GM18507 (cell line): ENCODE measurements at places on chromosomes 16 and 17.
A peak's percentile ranks its signal among the peaks of the same experiment; 100 is the strongest.

DNA sequence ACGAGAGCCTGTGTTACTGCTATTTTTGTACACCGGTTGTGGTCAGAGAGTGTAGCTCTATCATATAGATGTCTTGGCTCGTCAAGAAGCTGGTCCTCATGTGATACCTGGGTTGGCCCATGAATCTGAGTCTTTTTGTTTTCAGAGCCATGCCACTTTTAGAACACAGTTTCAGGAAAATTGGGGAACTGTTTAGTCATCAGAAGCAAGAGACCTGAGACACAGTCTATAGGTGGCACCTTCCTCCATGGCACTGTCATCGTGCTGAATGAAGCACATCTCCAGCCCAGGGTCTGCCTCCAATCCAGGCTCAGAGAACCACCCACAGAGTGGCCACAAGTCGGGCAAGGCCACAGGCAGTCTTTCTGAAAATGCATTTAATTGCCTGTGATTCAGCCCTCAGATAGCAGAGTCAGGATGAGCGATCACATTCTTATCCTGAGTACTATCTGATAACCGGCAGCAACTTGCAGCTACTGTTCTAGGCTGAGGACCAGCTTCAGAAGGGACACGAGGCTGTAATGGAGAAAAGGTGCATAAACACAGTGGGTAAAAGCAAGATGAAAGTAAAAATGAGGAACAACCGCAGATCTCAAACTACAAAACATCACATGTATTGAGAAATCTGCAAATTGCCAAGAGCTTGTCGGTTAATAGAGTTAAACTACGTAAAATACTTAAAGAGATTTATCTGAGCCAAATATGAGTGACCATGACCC lies 14.2 kb upstream of the HAPSTR1 start:
- no peak for DNase-seq

- no peak for DNase-seq
Observed at GRCh38 chr16:68406458-68407152, 41.7 kb downstream of the SMPD3 start.

- no peak for DNase-seq
Observed at GRCh38 chr17:6654841-6655731, 3.5 kb downstream of the C17orf100 start.

DNA sequence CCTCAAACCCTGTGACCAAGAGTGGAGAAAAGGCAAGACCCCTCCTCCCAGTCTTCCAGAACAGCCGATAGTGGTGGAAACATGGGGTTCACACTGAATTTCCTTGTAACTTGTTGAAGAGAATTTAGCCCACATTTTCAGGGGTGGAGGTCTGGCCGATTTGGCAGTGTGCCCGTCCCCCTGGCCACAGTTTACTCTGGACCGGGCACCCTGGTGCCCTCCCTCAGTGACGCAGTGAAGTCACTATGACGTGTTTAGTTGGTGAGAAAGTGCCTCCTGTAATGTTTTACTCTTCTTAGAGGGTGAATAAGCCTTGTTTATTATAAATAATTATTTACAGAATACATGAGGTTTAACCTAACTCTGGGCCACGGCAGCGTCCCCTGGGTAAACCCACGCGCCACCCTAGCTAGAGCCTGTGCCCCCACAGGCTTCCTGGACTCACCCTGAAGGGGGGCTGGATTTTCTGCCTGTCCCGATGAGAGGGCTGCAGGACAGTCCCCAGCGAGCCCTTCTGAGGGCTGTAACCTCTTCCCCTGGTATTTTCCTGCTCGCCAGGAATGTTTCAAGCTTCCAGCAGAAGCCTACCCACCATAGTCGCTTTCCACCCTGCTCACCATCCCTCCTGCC lies 316.9 kb downstream of the SEC14L1 start:
- no peak for DNase-seq

DNA sequence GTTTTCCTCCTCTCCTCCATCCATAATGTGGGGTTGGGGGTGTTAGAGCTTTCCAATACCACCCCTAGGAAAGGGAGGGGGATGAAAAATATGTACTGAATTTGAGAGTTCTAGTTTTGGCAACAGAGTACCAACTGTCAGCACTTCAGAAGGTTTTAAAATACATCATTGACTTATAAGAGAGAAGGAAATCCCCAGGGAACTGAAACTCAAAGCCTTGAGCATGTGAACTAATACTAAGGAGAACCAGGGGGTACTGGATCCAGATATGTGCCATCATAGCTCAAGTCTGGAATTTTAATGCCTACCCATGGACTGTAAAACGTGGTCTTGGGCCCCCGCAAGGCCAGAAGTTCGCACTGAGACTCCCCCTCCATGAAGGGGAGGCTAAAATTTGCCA lies 15.8 kb downstream of the CACNG5 start:
- DNase-seq = no peak

- peak; percentile 44 for DNase-seq
Observed at GRCh38 chr16:24036614-24037013, 200.8 kb downstream of the PRKCB start.

DNA sequence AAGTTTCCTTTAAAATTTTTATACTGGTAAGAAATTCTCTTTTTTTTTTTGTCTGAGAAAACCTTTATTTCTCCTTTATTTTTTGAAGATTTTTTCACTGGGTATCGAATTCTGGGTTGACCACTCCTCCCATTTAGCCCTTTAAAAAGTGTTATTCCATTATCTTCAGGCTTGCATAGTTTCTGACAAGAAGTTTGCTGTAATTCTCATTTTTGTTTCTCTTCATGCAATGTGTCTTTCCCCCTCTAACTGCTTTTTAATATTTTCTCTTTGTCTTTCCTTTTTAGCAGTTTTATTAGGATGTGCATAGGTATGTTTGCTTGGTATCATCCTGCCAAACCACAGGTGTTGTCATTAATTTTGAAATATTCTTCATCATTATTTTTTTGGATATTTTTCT lies 67.7 kb upstream of the GOT2 start:
- DNase-seq = no peak

- DNase-seq = no peak
Observed at GRCh38 chr17:82582213-82582612, 62.7 kb downstream of the FOXK2 start.

DNA sequence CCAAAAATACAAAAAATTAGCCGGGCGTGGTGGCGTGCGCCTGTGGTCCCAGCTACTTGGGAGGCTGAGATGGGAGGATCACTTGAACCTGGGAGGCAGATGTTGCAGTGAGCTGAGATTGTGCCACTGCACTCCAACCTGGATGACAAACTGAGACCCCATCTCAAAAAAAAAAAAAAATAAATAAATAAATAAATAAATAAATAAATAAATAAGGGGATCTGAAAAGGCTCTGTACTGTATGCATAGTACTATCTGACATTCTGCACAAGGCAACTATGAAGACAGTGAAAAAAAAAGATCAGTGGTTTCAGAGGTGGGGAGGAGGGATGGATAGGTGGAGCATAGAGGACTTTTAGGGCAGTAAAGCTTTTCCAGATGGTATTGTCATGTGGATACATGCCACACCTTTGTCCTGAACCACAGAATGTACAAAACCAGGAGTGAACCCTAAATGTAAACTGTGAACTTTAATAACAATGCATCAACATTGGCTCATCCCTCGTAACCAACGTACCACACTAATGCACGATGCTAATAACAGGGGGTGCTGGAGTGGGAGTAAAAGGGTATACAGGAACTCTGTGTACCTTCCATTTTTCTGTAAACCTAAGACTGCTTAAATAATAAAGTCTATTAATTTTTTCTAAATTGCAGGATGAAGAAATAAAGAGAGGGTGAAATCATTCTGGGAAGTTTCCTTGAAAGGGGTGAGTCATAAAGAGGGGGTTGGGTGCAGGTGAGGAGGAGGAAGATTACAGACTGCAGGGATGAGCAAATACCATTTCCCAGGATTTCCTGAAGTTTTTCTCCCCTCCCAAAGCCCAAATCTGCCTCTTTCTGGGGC lies 155.8 kb upstream of the SDK2 start:
- no peak for DNase-seq

DNA sequence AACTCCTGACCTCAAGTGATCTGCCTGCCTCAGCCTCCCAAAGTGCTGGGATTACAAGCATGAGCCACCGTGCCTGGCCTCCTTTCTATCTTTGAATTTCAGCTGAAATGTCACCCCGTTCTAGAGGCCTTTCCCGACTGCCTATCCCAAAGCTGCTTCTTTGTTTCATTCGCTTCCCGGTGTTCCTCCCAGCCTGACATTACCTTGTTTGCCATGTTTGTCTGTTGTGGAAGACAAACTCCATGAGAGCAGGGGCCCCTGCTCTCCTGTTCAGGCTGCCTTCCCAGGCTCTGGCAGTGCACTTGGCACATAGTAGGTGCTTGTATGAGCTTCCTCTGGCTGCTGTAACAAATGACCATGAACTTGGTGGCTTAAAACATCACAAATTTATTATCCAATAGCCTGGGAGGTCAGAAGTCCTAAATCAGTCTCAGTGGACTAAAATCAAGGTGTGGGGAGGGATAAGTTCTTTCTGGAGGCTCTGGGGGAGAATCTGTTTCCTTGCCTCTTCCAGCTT lies 2.6 kb upstream of the CCL22 start:
- DNase-seq = no peak

GRCh38 chr17:50586421-50587247 lies 26.1 kb downstream of the CACNA1G start:
- DNase-seq = no peak

DNA sequence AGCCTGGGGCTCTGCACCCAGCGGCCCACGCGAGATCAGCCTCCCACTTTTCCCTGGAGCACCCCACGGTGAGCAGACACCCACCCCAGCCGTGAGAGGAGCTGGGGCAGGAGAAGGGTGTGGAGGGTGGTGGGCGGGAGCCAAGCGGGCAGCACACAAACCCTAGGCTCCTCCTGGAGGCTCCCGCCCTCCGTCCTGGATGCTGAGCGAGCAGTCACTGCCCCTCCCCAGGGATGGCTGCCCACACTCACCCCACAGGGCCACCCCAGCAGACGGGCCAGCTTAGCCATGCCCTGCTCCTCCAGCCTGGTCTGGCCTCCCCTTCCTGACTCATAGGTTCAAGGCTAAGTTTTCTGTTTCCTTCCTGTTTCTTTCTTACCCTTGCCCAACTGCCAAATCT lies 15.7 kb upstream of the ABCC3 start:
- DNase-seq = no peak

DNA sequence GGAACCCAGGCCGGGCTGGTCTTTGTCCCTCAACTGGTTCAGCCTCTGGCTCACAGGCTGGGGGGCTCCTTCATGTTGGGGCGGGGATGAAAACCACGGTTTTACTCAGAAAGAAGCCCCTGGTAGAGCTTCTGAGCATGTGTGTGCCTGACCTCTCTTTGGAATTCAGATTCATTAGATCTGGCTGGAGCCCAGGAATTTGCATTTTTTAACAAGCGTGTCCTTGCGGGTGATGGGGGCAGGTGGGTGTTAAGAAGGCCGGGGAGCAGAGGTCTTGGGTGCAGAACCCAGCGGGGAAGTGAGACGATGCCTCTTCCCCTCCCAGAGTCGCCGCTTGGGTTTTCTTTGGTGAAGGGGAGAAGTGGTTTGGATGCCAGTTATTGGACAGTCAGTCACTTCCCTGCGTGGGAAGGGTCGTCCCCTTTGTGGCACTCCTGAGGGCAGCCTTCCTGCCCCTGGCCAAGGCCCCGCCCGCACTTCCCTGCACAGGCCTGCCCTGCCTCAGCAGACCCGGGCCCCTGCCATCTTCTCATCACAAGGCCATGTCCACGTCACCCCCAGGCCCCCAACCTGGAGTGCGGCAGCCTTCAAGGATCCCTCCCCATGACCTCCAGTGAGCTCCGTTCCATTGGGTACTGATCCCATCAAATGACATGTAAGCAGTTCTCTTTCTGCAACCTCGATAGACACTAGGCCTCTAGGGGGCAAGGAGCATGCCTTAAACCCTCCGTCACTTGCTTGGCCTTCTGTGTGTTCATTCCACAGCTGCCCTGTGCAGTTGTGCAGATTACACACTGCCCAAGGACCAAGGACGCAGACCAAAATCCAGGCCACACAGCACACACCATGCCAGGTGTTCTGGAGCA lies 177.7 kb upstream of the CIBAR2 start:
- DNase-seq = no peak

DNA sequence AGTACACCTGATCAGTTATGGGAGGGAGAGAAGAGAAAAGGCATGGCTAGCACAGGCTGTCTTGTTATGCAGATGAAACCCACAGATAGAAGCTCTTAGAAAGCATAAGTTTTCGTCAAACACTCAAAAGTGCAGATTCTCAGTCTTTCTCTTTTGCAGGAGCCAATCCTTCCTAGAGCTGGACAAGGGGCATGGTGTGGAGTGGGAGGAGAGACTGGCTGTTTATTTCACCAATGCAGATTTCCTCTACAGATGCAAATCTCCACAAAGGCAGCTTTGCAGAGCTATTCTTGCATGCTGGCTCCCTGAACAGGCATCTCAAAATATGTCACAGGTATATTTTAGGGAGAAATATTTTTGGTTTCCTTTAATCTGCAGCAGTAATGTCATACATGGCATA lies 1400.7 kb downstream of the CDH8 start:
- DNase-seq = no peak

- DNase-seq = no peak
Observed at GRCh38 chr17:59073972-59074371, 32.7 kb downstream of the TRIM37 start.

DNA sequence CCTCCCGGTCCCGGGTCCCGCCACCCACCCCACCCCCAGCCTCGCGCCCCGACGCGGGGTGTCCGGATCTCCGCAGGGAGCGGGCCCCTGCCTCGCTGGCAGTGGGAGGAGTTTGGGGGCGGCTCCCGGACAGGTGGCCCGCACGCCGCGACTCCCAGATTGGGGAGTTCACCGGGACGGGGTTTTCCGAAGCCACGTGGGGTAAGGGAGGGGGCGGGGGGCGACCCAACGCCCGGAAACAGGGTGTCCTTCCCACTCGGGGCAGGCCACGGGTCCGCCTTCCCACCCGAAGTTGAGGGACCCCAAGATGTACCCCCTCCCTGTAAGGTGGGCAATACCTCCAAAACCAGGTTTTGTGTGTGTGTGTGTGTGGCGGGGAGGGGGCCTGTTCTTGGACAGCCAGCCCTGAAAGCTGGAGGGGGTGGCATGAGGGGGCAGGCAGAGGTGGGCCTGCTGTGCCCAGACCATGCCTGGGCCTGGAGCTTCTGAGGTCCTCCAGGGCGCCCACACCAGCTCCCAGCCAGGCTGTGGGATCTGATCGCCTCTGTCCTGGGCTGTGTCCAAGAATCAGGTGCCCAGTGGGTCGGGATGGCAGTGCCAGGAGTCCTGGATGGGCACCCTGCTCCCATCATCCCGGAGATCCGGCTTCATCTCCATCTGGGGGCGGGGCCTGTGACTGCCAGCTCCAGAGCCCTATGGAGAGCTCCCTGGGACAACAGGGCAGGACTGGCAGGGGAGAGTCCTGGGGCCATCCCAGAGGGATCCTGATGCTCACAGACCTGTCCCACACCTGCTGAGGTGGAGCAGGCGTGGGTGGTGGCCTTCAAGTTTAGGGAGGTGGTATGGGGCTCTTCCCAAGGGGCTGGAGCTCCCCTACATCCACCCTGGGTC lies 767 bp downstream of the SYNGR2 start:
- DNase-seq = no peak

- no peak for DNase-seq
Observed at GRCh38 chr17:9472094-9472493, 103.5 kb downstream of the STX8 start.

DNA sequence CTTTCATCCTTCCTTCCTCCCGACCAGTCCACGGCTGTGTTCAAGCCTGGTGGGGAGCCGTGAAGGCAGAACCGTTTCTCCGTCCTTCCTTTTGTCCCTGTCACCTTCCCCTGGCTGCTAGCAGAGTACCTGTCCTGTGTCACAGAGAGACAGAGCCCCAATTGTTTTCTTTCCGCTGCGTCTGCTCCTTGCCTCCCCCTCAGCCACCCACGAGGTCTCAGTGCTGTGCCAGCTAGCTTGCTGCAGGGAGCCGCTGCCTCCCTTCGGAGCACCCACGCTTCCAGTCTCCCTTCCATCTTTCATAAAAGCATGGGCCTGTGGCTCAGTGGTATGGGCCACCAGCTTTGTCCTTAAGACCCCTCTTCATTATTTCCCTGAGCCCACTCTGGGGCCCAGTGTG lies 62.2 kb downstream of the MPRIP start:
- DNase-seq = no peak
